HS-5 (cell line): ENCODE measurements at places on chromosomes 4 and X.

DNA sequence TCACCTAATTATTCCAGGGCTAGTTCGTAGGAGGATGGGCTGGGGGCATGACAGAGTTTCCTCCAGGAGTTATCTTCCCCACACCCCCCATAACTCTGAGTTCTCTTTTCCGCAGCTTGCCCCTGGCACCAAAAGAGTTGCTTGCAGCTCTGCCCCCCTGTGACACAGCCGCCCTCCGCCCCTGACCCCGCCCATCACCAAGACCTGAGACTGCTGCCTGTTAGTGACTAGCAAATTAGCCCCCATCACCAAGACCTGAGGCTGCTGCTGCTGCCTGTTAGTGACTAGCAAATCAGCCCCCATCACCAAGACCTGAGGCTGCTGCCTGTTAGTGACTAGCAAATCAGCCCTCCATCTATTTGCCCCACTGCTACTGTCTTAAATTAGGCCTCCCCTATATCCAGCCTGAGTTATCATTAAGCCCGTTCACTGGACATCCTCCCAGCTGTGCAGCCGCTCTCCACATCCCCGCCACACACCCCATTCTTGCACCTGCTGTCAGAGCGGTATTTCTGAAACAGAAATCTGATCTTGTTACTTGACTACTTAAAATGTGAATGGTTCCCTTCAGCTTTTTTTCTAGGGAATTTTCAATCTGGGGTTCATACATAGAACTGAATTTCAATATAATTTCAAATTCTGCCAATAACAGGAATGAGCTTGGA lies 1.5 kb upstream of the PAPSS1 start:
- DNase-seq, result no peak

DNA sequence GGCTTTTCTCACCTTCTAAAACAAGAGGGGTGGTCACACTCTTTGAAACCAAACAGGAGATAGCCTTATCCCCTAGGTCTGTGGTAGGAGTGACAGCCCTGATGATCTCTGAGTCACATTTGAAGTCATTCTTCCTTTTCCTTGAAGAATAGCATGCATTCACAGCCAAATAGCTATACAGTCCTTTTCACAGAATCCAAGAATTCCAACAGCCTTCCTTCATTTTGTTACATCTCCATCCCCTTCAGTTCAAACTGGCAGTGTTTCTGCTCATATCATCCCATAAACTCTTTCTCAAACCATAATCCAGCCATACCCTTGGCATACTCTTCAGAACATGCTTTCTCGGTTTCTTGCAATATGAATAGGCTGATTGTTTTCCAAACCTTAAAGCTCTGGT lies 33.3 kb upstream of the TMEM184C start:
- DNase-seq, result no peak

GRCh38 chr4:8131210-8131609 lies 27.4 kb downstream of the ABLIM2 start:
- no peak for DNase-seq

DNA sequence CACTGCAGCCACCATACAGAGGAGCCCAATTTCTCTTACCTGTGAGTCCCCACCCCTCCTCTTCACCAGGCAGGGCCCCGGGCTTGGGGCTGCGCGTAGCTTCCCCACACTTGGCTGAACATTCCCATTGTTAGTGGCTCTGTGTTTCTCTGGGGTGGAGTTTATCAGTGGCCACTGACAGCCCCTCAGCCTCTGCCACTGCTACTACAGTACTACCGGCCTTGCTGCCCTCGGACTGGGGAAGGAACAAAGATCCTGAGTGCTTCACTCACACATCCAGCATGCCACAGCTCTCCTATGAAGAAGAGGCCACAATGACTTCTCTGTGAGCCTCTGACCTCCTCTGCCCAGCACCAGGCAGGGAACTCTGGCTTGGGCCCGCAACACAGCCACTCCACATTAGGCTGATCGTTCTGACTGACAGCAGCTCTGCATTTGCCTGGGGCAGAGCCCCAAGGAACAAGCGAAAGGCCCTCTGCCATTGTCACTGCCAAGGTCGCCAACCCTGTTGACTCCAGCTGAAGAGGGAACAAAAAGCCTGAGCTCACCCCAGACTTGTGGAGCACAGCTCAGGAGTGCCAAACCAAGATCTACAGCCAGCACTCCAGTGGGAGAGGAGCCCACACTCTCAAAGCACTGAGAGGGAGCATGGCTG lies 24.0 kb downstream of the ABCB7 start:
- no peak for DNase-seq

DNA sequence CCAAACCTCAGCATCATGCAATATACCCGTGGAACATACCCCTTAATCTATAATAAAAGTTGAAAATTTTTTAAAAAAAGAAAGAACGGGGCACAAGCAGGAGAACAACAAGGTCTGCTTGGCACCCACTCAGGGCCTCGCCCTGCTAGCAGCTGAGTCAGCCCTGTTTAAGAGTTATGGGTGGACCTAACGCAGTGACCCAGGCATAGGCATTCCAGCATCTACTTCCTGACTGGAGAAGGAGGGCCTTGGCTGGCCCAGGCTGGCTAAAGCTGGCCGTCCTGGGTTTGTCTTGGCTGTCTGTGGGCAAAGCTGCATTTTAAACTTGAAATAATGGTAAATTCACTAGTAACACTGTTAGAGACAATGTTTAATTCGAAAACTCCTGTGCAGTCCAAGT lies 236.7 kb upstream of the PGRMC2 start:
- no peak for DNase-seq

DNA sequence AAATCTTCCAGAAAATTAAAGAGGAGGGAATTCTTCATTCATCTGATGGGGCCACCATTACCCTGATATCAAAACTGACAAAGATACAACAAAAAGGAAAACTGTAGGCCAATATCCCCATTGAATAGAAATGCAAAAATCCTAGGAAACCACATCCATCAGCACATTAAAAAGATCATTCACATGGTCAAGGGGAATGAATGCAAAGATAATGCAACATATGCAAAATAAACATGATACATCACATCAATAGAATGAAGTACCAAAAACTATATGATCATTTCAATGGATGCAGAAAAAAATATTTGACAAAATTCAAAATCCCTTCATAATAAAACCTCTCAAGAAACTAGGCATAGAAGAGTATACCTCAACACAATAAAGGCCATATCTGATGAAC lies 108.9 kb upstream of the SH3RF1 start:
- no peak for DNase-seq

DNA sequence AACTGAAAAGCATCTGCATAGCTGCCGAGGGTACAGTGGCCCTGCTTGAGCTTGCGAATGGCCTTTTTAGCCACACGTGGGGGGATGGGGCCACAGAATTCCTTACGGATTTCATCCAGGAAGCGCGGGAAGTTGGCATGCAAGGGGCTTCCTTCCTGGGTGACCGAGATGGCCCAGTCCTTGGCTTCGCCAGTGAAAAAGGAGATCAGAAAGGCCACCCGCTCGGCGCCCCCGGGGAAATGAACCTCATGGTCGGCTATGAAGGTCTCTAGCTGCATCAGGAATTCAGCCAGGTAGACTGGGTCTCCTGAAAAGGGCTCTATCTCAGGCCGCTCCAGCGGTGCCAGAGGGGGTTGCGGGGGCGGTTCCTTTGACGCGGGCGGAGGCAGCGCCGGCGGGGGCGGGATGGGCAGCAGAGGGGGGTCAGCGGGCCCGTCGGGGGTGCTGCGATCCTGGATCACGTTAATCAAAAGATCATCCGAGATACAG lies 909 bp downstream of the RTL5 start:
- DNase-seq, result no peak

- DNase-seq, result no peak
Measured at GRCh38 chrX:140713174-140713539, 3.6 kb downstream of the LINC00632 start.

DNA sequence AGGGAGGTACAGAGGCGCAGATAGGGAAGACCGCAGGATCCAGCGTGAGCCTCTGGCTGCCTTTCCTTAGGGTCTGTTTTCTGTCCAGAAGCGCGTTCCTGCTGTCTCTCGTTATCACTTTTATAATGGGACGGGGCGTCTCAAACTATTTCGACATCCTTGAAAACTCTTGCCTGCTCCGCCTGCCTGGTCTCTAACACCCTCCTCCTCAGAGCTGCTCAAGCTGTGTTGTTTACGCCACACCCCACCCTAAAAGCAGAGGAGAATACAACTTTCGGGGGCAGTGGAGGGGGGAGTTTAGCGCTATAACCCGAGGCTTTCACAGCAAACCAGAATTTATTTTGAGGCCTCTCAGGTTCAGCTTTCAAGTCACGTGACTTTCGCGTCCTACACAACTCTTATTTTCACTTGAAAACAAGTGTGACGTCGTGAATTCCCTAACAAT lies 646 bp upstream of the FAM3A start:
- DNase-seq, result no peak

DNA sequence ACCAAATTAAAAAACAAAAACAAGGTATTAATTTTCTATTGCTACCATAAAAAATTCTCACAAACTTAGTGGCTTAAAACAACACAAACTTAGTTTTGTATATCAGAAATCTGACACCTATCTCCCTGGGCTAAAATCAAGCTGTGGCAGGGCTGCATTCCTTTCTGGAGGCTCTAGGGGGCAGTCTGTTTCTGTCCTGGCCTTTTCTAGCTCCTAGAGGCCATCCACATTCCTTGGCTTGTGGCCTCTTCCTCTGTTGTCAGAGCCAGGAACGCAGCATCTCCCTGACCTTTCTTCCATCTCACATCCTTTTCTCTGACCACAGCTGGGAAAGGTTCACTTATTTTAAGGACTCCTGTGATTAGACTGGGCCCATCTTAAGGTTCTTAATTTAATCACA lies 38.9 kb upstream of the TLR2 start:
- no peak for DNase-seq
